HuH-7 (cell line): ENCODE measurements at places on chromosomes 1 and 21.
A peak's percentile ranks its signal among the peaks of the same experiment; 100 is the strongest.

- no peak for DNase-seq
These were observed 249.6 kb downstream of the COL11A1 start for GRCh38 chr1:102858695-102859094.

DNA sequence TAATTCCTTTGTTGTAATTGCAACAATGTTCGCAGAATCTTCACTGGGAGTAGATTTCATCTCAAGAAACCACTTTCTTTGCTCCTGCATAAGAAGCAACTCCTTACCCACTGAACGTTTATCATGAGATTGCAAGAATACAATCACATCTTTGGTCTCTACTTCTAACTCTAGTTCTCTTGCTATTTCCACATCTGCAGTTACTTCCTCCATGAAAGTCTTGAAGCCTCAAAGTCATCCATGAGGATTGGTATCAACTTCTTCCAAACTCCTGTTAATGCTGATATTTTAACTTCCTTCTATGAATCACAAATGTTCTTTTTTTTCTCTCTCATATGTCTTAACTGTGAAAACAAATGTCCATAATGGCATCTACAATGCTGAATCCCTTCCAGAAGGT lies 118.6 kb upstream of the RAB4A start:
- no peak for DNase-seq

- DNase-seq: no peak
These were observed 12.0 kb downstream of the SEMA6C start for GRCh38 chr1:151134396-151134795.

DNA sequence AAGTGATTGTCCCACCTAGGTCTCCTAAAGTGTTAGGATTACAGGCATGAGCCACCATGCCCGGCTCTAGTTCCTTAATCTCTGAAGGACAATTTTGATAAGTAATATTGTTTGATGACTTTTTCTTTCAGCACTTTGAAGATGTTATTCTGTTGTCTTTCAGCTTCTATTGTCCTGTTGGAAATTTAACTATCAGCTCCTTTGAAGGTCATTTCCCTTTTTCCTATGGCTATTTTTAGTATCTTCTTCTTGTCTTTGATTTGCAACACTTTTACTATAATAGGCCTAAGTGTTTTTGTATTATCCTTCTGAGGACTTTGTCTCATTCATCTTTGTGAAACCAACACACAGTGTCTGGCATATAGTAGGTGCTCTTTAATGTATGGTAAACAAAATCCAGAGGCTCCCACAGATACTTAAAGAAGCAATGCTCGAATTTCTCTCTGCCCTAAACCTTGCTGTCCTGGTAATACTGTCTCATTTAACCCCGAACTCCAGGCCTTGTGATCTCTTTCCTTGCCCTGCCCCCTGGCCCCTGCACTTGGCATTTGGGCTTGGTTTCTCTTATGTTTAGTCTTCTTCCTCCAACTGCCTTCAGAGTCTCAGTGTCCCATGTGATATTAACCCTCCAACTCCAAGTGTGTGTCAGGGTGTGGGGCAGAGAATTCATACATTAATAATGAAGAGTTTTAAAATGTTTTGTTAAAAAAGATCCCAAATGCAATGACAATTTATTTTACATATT lies 19.0 kb upstream of the AGO1 start:
- DNase-seq: no peak

GRCh38 chr1:82534996-82535395 lies 734.3 kb downstream of the ADGRL2 start:
- no peak for DNase-seq

DNA sequence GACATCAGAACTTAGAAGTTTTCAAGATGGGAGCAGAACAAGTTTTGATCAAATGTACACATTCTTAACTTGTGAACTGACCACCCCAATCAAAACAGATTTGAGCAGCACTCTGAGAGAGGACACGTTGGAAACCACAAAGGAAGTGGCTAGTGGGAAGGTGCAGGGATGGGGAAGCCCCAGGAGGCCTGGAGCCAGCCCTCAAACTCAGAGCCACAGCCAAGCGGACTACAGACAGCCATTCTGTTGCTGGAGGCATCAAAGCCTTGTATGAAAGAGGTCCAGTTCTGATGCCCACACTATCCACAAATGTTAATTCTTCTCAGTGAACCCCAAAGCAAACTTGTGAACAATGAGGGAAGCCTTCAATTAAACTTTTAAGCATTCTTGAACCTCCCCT lies 143.6 kb upstream of the RAB4A start:
- no peak for DNase-seq

GRCh38 chr1:244836135-244836521 lies 670 bp downstream of the COX20 start:
- peak; percentile 37 for DNase-seq

- DNase-seq: no peak
These were observed 233.3 kb downstream of the BRINP3 start for GRCh38 chr1:190244406-190244805.

DNA sequence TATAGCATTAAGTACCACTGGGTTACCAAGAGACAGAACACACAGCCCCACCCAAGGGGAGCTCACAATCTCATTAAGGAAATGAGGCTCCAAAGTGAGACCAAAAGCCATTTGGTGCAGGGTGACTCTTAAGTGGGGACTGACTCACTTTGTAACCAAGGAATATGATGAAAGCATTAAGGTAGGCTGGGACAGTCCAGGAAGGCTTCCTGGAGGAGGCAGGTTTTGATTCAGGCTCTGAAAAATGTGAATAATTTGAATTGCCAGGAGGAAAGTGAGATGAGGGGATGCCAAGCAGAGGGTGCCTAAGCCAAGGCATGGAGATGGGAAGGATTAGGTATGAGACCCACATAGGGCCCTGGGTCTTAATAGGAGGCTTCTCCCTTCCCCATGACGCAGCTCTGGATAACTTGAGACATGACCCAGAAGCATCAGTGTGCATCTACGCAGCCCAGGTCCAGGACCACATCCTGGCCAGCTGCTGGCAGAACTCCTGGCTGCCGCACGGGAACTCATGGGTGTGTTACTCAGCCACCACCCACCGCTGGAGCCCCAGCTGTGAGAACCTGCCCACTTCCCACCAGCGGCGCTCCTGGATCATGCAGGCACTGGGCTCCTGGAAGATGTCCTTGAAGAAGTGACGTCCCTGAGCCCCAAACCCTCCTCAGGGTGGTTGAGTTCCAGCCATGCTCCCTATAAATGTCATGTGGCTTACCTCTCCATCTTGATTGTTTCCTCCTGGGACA lies 5.9 kb upstream of the TTC4 start:
- DNase-seq: no peak

GRCh38 chr21:39774227-39774626 lies 29.2 kb downstream of the IGSF5 start:
- DNase-seq: no peak

DNA sequence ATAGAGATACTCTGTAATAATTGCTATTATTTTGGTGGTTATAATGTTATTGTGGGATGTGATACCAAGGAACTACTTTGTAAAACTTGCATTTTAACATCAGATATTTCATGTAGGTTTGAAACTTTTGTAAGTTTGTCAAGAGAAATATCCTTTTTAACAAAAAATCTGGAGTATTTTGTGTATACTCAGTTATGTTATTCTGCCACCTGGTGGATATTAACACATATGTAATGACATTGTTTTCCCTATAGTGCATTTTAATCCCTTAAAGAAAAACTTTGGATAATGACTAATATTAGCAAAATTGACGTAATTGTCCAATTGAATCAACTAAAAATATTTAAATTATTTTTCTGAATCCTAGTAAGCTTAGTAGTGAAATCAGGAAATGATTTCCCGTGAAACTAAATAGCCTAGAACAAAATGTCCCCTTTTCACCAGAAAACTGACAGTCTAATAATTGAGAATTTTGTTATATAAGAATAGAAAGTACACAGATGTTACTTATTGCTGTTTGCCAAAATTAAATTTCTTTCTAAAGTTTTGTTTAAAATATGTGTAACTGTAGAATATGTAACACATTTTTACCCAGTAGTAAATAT lies 39.6 kb downstream of the KCTD3 start:
- DNase-seq: peak; percentile 15

GRCh38 chr1:3070309-3070643 lies 1.3 kb downstream of the PRDM16 start:
- no peak for DNase-seq

- no peak for DNase-seq
These were observed 30.4 kb upstream of the TMEM61 start for GRCh38 chr1:54950006-54950368.

- DNase-seq: no peak
These were observed 167.7 kb downstream of the RUNX1 start for GRCh38 chr21:34881421-34881820.

DNA sequence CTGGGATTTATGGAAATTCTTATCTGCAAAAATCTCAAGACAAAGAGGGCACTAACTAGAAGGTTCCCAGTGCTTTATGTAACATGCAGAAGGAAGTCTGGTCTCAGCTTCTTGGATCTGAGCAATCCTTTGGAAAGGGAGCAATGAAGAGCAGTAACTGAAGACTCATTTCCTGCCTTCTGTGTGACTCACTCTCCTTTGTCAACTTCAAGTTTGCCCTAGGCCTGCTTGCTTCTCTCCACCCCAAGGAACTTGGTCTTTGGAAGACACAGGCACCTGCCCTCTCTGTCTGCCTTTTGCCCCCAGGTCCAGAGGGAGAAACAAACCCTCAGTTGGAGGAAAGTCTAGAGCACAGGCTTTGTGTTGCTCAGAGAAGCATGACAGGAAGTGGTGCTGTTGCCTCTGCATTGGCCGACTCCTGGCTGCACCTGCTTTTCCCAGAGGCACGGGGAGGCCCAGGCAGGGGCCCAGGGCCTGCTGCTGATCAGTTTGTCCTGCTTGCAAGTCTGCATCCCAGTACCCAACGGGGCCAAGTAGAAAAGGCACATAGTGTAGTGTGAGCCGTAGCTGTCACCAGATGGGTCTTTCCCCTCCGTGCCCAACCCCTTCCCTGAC lies 137.2 kb downstream of the DHRS3 start:
- DNase-seq: no peak

GRCh38 chr1:105608713-105609112 lies 1447.8 kb upstream of the PRMT6 start:
- peak; percentile 12 for DNase-seq
